ENCODE measurements at places on chromosomes 16 and 17.

- H3K27ac ChIP-seq, result peak overlapping the region; percentile 65
- H3K4me1 ChIP-seq, result peaks cover 5% of the 10 kb centered on the region
- no peaks in the 10 kb centered on the region for H3K36me3 ChIP-seq
- H3K27me3 ChIP-seq, result no peaks in the 10 kb centered on the region
- DNase-seq, result no peak
- peak overlapping the region; percentile 80 for H3K4me3 ChIP-seq
Observed at GRCh38 chr16:668519-669171, 713 bp downstream of the RHOT2 start.

- no peak overlapping the region for H3K27ac ChIP-seq
- no peaks in the 10 kb centered on the region for H3K36me3 ChIP-seq
- H3K4me1 ChIP-seq, result peaks cover 10% of the 10 kb centered on the region
- H3K4me3 ChIP-seq, result no peak overlapping the region
- DNase-seq, result no peak
Observed at GRCh38 chr16:4954714-4955113, 3.4 kb upstream of the SEC14L5 start.

GRCh38 chr16:74760007-74760767 is 14.4 kb downstream of the FA2H start:
- peaks cover 6% of the 10 kb centered on the region for H3K27me3 ChIP-seq
- no peak overlapping the region for H3K4me3 ChIP-seq
- H3K4me1 ChIP-seq, result peaks cover 4% of the 10 kb centered on the region

- no peaks in the 10 kb centered on the region for H3K27me3 ChIP-seq
- no peak overlapping the region for H3K27ac ChIP-seq
- H3K4me1 ChIP-seq, result no peaks in the 10 kb centered on the region
- H3K36me3 ChIP-seq, result no peaks in the 10 kb centered on the region
- no peak for DNase-seq
- no peak overlapping the region for H3K4me3 ChIP-seq
Observed at GRCh38 chr17:79625706-79626105, 14.9 kb upstream of the RBFOX3 start.

DNA sequence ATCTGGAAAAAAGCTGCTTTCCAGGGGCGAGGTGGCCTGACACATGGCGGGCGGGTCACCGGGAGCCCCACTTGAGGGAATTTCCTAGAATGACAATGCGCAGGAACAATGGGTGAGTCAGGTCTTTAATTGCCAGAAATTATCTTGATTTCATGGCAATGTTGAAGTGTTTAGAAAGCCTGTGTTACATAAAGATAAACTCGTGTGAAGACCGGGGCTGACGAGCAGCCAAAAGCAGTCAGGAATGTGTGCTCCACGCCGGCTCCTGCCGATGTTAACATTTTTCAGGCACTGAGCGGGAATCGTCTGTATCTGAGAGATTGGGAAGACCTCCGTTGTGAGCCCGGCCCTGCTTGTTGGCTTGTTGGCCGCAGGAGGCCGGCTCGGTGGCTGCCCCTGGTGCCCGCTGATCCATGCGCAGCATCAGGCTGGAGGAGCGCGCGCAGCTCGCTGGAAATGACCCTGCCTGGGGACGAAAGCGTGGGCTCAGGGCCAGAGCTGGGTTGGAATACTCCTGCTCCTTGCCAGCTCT is 353.1 kb downstream of the FOXL1 start:
- H3K4me1 ChIP-seq, result peaks cover 51% of the 10 kb centered on the region
- no peaks in the 10 kb centered on the region for H3K27me3 ChIP-seq
- H3K27ac ChIP-seq, result peak overlapping the region; percentile 88
- peak; percentile 97 for DNase-seq

DNA sequence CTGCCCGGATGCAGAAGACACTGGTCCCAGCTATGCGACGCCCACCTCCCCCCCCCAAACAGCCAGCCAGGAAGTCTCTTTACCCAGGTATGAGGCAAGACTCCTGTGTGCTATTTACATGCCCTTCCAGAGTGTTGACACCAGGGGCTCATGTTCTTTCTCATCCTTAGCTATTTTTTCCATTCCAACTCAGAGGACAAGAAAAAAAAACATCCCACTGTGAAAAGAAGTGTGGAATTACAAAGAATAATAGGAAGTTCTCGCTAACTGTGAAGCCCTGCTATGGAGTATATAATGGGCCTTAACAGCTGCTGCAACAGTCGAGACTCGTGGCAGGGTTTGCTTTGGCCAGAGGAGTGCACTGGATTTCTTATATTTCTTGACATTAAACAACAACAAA is 584.9 kb downstream of the CDH13 start:
- no peak overlapping the region for H3K4me3 ChIP-seq
- no peak for DNase-seq
- no peak overlapping the region for H3K27ac ChIP-seq

DNA sequence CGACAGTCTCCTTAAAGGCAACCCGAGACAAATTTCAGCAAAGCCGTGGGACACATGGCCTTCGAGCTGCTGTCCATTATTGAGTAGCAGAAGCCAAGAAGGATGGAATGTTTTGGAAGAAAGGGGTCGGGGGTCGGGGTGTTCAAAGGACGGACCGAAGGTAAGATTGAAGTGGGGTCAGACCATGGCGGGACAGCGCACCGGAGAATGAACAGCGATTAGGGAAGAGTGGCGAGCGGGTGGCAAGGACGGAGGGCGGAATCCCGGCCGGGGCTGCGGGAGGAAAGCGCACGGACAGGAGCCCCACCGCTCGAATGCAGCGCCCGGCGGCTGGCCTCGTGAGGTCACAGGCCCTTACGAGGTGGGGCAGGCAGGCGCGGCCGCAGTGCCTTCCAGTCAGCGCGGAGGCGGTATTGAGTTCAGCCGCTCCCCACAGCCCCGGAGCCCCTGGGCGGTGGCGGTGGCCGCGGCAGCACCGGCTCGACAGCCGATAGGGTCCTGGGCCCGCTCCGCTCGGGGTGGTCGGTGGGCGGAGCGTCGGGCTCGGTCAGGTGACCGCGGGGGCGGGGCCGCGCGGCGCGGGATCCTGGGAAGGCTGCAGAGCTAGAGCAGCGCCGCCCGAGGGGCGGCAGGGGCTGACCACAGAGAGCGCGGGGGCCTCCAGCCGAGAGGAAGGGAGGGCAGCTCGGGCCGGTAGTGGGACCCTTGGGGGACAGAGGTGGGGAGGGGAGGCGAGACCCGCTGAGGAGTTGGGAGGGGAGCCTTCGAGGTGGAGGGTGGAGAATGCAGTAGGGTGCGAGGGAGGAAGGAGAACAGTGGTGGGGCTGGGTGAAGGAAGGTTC is at the start of gene EFCAB13:
Gene EFCAB13 (plus strand): TSS at position 574 of the 842 bp plus-strand sequence. CDS start 4,399 bp downstream, outside the sequence.
- peak within 1 kb of the TSS; percentile 72 for H3K4me3 ChIP-seq
- H3K27ac ChIP-seq, result peak within 1 kb of the TSS; percentile 63
- H3K36me3 ChIP-seq, result no peaks in the 10 kb centered on the region
- peak; percentile 65 for DNase-seq
- no peaks in the 10 kb centered on the region for H3K27me3 ChIP-seq
- H3K4me1 ChIP-seq, result peaks cover 7% of the 10 kb centered on the region

DNA sequence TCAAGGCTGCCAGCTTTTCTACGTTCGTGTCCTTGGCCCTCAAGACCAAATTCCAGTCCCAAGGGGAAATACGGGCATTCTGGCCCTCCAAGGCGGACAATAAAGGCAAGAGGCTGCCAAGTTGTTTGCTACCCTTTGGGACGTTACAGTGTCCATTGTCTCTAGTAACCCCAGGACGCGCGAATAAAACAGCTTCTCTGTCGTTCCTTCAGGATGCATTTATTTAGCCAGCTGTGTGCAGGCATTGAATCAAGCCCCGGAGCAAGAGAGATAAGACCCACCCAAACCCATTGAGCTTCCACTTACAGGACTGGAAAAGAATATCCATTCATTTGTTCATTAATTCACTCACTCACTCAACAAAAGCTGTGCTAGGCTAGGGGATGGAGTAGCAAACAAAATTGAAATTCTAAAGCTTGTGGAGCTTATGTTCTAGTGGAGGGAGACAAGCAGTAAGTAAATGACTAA is 656 bp downstream of the MRPL58 start:
- no peaks in the 10 kb centered on the region for H3K27me3 ChIP-seq
- H3K4me1 ChIP-seq, result peaks cover 14% of the 10 kb centered on the region
- peak overlapping the region; percentile 86 for H3K4me3 ChIP-seq
- DNase-seq, result no peak
- no peaks in the 10 kb centered on the region for H3K36me3 ChIP-seq

GRCh38 chr16:57614536-57614935 is 13.9 kb upstream of the ADGRG1 start:
- no peak for DNase-seq
- no peak overlapping the region for H3K27ac ChIP-seq
- H3K27me3 ChIP-seq, result no peaks in the 10 kb centered on the region
- H3K4me3 ChIP-seq, result no peak overlapping the region
- no peaks in the 10 kb centered on the region for H3K36me3 ChIP-seq
- peaks cover 3% of the 10 kb centered on the region for H3K4me1 ChIP-seq

DNA sequence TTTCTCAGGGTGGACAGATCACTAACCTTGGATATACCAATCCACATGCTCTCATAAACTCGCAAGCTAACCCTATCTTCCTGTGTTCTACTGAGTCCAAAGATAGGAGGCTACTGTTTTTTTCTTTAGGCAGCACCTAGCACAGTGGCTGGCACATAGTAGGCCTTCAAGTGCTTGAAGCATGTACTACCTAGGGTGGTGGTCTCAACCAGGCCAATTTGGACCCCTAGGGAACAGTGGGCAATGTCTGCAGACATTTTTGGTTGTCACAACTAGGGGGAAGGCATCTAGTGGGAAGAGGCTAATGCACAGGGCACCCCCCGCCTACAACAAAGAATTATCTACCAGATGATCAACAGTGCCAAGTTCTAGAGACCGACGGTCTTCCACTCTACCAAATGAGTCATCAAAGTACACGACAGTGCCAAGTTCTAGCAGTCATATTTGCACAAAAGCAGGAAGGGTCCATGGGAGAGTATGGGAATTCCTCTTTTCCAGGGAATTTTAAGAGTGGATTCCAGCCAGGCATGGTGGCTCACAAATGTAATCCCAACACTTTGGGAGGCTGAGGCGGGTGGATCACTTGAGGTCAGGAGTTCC is 390.3 kb downstream of the SLC39A11 start:
- no peaks in the 10 kb centered on the region for H3K27me3 ChIP-seq
- H3K36me3 ChIP-seq, result no peaks in the 10 kb centered on the region
- DNase-seq, result peak; percentile 77
- H3K4me3 ChIP-seq, result no peak overlapping the region

- peaks cover 7% of the 10 kb centered on the region for H3K27me3 ChIP-seq
- H3K27ac ChIP-seq, result no peak overlapping the region
- H3K36me3 ChIP-seq, result no peaks in the 10 kb centered on the region
- no peak overlapping the region for H3K4me3 ChIP-seq
- no peak for DNase-seq
Observed at GRCh38 chr17:14779241-14779640, 478.4 kb downstream of the HS3ST3B1 start.
